ENCODE measurements at places on chromosomes 11 and 22.

- DNase-seq, result no peak
These were observed 283.8 kb upstream of the C11orf87 start for GRCh38 chr11:109138196-109138595.

GRCh38 chr22:28123989-28124766 lies 205.1 kb upstream of the PITPNB start:
- no peak for DNase-seq

DNA sequence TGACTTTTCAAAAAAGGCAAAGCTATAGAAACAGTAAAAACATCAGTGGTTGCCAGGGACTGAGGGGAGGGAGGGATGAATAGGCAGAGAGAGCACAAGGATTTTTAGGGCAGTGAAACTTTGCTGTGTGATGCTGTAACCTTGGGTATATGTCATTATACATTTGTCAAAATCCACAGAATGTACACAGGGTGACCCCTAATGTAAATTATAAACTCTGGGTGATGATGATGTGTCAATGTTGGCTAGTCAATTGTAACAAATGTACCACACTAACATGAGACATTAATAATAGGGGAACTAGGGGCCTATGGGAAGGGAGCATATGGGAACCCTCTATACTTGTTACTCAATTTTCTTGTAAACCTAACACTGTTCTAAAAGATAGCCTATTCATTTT lies 24.8 kb downstream of the RIBC2 start:
- DNase-seq, result no peak

DNA sequence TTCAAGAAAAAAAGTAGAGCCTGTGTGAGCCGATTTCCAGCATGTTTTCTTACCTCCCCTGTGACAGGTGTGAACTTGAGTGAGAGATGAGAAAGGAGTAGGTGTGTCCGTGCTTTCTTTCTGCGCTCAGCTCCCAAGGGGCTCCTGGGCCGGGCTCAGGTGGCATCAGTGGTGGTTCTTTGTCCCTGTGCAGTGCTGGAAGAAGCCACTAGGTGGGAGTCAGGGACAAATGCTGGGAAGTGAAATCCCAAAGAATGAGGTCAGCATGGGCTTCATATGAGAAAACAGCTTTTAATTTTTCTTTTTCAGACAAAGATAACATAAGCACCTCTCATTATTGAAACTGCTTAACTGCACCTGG lies 57.8 kb downstream of the PPFIBP2 start:
- no peak for DNase-seq

- DNase-seq, result no peak
These were observed 10.4 kb downstream of the IGLL1 start for GRCh38 chr22:23569716-23570115.

- DNase-seq, result no peak
These were observed 42.4 kb upstream of the HIPK3 start for GRCh38 chr11:33214767-33215166.

GRCh38 chr11:67167091-67167490 lies 48.0 kb downstream of the KDM2A start:
- no peak for DNase-seq

All from hepatic stellate cell (primary cell).